MV-4-11 (cell line): ENCODE measurements at places on chromosomes 5 and 9.

- no peak for DNase-seq
These were observed 687.1 kb downstream of the TAF11L14 start for GRCh38 chr5:18321262-18321942.

GRCh38 chr9:7500521-7500920 is 299.1 kb downstream of the DMAC1 start:
- DNase-seq: no peak

DNA sequence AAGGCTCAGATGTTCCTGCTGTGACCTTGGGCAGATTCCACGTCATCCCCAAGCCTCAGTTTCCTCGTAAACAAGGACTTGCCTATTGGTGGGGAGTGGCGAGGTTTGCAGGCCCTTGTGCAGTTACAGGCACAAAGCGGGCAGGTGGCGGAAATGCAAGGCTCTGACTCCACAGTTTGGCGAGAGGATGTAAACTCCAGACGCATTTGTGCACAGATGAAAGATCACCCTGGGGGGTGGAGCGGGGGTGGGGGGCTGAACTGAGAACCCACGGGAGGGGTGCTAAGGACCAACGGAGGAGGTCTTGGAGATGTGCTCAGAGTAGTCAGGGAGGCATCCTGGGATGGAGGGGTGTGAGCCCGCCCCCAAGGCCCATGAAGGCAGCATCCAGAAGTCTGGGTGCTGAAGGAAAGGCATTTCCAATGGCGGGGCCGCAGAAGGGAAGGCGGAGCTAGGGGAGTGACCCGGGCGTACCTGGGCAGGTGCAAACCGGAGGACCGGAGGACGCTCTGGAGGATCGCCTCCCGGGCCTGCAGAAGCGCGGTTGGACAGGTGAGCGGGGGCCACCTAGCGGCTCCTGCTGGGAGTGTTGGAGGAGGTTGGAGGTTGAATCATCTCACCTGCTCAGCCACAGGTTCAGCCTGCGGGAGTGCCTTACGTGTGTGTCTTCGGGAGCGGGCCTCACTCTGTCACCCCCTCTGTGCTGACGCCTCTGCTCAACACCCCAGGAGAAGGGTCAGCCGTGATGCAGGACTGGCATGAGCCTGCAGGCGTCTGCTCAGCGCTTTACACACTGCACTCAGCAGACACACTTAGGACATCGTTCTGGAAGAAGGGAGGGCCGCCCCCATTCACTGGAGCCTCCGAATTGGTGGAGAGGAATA is 1.9 kb upstream of the FIBCD1 start:
- no peak for DNase-seq

GRCh38 chr5:6703806-6704205 is 9.4 kb upstream of the TENT4A start:
- DNase-seq: peak; percentile 73

DNA sequence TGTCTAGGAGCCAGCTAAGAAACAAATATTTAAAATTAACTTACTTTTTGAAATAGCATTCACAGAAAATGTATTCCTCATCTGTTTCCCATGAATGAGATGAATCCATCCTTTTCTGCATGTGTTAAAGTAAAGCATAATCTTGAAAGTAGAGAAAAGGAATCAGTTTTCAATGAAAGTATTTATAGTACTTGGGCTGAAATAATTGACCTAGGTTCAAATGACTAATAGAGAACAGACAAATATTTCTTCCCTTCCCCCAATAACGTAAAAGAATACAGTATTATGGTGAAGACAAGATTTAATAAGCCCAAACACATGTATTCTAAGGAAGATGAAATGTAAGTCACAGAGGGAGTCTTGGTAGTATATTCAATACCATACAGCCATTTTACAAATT is 403.5 kb downstream of the ZNF608 start:
- no peak for DNase-seq

- peak; percentile 90 for DNase-seq
These were observed 125.6 kb upstream of the LPAR1 start for GRCh38 chr9:111163716-111164389.

DNA sequence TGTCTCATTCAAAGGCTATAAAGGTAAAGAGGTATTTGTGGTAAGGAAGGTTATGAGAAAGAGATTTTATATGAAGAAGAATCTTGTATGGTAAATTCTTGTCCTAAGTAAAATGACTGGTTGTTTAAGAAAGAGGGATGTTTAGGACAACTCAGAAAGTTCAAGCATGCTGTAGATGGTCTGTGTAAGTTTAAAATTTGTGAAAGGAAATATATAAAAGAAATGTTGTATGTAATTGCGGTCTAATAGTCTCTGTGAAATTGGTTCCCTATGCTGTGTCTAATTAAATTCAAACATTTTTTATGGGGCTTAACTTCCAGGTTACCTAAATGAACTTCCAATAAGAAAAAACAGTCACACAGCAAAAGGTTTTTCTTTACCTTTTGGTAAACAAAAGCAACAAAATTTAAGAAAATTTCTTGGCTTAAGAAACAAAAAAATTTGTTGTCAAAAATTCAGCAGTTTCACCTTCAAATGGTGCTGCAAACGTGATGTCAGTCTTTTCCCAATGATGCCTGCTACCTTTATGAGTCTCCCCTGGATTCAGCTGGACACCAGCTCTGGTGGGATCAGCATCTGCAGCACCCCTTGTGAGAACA is 83.0 kb upstream of the FCN1 start:
- no peak for DNase-seq

DNA sequence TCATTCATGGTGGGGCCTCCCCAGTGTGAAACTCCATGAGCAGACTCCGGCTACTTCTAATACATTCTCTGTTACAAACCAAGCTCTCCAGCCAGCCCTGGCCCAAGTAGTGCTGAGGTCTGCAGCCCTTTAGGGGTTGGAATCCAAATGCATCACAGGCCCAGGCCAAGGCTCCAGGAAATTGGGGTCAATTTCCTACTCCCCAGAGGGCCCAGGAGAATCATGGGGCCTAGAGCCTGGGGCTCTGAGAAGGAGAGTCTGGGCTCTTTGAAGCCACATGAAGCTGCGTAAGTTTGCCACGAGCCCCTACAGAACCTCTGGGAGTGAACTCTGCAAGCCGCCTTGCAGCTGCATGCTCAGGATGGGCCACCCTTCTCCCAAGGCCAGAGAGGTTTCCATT is 206.4 kb downstream of the PAPPA start:
- DNase-seq: no peak

DNA sequence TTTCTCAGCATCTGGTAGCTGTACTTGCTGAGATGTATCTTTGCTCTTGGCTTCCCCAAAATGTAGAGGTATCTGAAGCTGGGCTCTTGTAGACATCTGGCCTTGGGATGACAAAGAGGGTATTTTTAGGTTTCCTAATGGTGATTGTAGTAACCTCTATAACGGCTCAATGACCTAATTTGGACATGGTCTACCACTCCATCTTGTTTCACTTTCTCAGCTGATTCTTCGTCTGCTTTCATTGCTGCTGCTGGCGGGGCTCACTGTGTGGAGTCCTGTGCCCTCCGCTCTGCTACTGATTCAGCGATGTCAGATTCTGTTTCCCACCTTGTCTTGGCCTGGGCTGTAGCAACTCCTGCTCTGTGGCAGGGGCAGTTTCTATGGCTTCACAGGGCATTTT is 12.7 kb upstream of the MARCHF11 start:
- DNase-seq: peak; percentile 50

DNA sequence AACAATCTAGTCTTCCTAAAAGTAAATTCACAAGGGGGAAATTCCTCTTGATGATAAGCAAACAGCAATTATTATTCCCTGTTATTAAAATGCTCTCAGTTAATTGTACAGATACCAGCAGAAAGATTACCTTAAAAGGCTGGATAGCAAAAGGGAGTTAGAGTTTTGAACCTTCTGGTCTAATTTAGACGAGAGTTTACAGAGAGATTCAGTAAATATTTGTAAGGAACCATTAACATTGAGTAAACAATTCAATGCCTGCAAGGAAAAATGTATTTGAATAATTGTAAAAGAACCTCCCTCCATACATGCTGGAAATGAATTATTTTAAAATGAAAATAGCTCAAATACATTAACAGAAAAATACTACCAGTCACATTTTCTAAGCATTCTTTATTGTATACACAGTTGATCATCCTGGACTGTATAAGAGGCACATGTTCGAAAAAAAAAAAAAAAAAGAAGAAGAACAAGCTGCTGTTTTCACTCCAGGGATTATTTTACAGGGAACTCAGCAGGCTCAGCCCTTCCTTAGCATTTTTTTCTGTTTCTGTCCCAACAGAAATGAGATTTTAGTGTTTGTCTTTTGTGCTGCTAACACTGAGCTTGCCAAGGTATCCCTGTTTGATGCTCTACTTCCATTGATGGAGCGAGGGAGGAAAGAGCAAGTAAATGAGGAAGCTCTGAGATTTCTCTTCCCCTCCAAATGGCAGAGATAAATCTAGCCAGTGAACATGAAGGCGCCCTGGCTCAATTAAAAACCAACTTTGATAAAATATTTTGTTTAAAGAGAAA is 141.1 kb downstream of the ENC1 start:
- DNase-seq: no peak

DNA sequence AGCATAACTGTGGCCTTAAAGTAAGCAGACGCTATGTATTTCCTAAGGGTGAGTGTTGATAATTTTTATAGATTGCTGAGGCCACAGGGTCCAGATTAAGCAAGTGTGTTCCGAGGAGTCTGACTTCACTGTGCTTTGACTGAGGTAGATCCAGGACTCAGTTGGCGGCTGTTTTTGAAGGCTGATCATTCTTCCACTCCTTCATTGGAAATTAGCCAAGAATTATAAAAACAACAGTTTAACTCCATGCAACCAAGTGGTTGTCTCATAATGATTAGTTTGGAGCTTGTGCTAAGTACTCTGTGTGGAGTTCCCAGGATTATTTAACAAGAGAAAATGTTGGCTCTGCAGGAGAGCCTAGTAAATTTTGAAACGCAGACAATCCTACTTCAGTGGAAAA is 19.1 kb downstream of the IQGAP2 start:
- DNase-seq: no peak

GRCh38 chr5:38666668-38667498 is 110.4 kb upstream of the LIFR start:
- DNase-seq: no peak

DNA sequence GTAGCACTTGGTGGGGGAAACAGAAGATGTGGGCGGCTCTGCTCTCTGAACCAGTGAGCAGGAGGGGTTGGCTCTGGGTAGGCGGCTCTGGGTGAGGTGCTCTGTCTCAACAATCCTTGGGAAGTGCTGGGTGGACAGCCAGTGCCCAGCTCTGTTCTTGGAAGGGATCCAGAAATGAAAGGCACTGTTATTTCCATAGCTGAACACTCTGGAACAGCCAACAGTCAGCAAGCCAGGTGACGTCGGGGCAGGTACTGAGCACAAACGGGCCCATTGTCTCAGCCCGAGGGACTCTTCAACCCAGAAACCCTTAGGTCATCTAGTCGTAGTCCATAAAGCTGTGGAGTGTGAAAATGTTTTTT is 36.3 kb downstream of the OLFM1 start:
- no peak for DNase-seq
